CD4-positive, alpha-beta memory T cell (primary cell): ENCODE measurements at places on chromosomes 7 and 10.
A peak's percentile ranks its signal among the peaks of the same experiment; 100 is the strongest.

DNA sequence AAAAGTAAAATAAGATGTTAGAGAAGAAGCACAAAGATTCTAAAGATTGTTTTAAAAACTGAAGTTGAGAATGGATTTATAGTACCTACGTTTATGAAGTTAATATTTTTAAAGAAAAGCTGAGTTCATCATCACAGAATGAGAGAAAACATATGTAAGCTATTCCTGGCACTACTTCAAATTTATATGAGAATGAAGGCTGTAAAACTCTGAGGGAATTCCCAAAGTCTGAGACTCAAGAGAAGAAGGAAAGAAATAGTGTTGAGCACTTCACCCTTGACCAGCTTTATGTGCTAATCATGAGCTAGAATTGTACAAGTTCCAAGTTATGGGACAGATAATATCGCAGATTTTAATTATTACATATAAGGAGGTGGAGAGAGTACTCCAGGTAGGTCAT lies 323.7 kb upstream of the GNAI1 start:
- DNase-seq: no peak

- peak; percentile 53 for DNase-seq
Observed at GRCh38 chr10:8088504-8088903, 34.0 kb downstream of the GATA3 start.

DNA sequence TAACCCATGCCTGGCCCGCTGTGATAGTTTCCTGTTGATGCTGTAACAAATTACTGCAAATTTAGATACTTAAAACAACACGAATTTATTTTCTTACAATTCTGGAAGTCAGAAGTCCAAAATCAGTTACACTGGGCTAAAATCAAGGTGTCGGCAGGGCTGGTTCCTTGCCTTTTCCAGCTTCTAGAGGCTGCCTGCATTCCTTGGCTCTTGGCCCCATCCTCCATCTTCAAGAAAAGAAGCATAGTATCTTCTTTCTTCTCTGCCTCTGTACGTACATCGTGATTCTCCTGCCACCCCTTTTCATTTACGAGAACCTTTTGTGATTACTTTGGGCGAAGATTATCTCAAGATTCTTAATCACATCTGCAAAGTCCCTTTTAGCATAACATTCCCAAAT lies 1.6 kb upstream of the TIAL1 start:
- DNase-seq: no peak

- DNase-seq: no peak
Observed at GRCh38 chr10:128908499-128908898, 558.5 kb upstream of the MGMT start.

DNA sequence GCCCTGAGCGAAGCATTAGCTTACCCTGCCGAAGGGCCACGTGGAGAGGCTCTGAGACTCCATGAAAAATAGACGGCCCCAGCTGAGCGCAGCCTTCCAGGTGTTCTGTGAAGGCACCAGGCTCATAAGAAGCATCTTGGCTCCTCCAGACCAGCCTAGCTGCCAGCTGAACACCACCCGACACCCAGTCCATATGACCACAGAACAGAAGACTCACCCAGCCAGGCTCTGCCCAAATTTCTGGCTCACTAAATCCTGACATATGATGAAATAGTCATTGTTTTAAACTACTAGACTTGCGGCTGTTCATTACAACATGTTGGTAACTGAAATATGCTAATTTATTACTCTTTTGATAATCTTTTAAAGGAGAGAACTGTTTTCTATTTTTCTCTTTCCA lies 99.5 kb upstream of the ABI1 start:
- no peak for DNase-seq

- no peak for DNase-seq
Observed at GRCh38 chr10:26805567-26806245, 55.1 kb downstream of the ABI1 start.

- no peak for DNase-seq
Observed at GRCh38 chr10:290026-290725, 154.9 kb downstream of the ZMYND11 start.

DNA sequence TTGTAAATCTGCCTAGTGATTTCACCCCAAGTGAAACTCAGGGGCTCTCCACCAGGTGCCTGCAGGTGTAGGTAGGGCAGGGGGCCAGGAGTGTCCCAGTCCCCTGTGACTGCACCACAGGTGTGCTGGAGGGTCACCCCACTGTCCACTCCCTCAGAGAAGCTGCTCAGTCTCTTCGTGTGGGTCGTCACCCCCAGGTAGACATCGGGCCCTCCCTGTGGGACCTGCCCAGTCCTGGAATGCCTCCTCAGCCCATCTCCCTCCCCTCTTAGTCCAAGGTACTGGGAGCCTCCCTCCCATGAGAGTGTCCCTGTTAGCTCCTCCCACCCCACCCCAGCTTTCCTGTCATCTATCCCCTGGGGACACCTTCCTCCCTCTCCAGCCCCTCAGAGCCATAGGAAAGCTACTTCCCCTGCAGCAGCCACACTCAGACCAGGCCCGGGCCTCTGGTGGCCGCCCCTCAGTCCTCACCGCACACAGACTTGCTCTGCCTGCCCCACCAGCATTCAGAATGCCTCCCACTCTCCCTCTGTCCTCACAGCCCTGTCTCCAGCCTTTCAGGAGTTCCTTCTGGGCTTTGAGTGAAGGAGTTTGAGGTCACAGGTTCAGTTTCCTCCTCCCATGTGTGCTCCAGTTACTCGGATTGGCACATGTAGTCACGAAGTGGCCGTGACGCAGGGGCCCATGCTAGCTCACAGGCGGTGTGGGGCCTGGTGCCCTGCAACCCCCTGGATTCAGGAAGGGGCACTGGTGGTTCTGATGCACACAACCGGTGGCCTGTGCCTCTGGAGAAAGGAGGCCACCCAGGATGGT lies 5.1 kb downstream of the ALOX5 start:
- no peak for DNase-seq

DNA sequence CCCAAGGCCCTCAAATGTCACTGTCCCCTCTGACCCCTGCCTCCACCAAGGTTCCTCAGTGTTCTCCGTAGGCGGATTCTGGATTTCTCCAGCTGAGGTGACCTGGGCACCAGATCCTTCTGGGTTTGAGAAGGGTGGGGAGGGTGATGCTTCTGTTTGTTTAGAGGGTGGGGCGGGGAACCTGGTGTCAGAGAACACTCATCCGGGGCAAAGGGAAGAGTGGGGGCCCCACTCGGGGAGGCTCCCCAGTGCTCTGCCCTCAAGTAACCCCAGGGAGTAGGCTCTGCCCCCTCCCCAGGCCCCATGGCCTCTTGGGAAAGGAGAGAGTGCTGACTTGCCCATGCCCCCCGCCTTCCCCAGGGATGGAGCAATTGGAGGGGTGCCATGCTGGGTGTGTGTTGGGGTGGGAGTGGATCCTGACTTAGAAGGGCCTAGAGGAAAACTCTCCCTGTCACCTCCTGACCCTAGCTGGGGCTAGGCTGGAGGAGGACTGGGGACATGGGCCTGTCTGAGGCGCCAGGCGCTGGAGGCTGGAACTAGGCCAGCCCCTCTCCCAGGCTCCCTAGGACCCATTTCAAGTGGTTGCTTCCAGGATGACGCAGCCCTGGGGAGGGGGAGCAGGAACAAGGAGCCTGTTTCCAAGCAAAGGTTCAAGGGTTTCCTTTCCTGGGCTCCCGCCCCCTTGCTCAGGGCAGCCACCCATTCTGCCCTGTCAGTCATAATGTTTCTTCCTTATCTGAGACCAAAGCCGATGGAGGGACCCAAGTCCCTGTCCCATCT lies 27.9 kb downstream of the KAZALD1 start:
- no peak for DNase-seq

- no peak for DNase-seq
Observed at GRCh38 chr7:35670856-35671569, 23.9 kb downstream of the HERPUD2 start.

- no peak for DNase-seq
Observed at GRCh38 chr10:62707810-62708209, 96.7 kb upstream of the ADO start.

GRCh38 chr10:113151190-113151666 lies 201.2 kb downstream of the TCF7L2 start:
- DNase-seq: no peak

DNA sequence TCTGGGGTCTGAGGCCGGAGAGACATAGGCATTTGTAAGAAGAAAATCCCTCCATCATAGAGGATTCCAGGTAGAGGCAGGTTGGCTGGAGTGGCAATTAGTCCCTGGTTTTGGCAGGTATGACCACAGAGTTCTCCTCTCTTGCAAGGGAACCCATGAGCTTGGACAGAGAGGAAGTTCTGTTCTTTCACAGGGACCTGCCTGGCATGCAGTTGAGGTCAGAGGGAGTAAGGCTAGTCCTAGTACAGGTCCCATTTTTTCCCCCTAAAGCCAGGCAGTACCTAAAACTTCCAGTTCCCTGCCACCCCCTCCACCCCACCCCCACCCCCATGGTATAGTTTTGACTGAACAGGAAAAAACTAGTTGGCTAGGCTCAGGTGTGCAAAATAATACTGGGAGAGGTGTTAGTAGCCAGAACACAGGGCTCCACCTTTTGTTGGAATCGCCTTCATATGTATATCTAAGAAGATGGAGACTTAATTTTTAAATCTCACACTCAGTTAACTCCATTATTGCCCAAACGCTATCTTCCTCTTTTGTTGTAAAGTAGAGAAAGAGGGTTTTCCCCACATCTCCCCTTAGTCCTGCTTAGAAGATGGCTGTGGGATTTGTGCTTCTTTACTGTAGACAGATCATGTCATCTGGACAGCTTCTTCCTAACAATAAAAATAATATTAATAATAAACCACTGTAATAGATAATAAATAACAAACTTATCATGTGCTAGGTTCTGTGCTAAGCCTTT lies 188.1 kb downstream of the TCF7L2 start:
- no peak for DNase-seq

DNA sequence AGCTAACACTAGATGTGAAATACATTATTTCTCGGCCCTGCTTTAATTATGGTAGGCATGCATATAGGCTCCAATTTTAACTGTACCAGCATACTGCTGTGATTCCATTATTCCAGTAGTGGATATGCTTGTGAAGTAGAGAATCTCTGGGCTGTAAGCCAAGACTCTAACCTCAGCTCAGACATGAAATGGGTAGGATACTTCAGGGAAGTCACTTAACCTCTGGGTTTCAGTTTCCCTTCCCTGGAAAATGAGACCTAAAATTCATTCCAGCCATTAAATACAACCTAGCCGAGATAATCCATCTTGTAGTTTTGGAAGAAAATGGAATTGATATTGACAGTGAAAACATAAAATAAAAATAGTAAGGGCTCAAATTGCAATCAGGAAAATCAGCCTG lies 59.6 kb upstream of the TRIL start:
- no peak for DNase-seq

DNA sequence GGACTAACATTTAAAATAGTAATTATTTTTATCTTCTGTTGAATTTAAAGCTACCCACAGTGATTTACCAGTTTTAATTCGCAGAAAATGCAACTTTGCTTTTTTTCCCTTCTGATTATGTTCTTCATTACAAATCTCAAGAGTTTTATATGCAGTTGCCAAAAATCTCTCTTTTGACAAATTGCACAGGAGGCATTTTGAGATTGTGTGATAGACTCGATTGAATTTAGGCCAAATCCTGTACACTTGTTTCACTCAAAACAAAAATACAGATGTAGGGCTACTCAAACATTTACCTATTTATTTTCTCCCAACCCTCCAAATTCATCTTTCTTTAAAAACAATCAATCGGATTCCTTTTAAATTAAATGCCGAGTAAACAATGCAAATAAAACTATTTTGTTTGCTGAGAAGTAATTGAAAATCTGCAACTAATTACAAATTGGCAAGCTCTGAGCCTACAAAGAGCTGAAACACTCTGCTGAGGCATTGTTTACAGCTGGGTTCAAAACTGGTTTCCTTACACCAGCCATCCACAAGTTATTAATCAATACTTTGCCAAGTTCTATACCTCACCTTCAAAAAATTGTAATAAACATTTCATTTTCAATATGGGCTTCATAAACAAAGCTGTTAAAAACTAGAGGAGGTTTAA lies 214.9 kb upstream of the TCF7L2 start:
- DNase-seq: no peak

DNA sequence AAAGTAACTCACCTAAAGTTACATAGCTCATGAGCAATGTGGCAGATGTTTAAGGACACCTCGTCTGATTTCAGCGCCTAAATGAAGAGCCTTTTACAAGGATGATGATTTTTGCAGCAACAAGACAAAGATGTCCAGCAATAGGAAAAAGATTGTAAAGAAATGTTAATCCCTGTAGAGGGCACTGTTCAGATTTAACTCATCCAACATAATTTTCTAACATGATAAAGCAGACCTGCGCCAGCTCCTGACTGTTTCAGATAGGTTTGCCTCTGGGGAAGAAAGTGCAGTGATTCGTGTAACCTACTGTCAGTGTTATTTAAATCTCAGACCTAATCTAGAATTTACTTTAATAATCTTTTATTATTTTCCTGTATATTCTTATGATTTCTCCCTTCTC lies 595.2 kb downstream of the AUTS2 start:
- peak; percentile 16 for DNase-seq

DNA sequence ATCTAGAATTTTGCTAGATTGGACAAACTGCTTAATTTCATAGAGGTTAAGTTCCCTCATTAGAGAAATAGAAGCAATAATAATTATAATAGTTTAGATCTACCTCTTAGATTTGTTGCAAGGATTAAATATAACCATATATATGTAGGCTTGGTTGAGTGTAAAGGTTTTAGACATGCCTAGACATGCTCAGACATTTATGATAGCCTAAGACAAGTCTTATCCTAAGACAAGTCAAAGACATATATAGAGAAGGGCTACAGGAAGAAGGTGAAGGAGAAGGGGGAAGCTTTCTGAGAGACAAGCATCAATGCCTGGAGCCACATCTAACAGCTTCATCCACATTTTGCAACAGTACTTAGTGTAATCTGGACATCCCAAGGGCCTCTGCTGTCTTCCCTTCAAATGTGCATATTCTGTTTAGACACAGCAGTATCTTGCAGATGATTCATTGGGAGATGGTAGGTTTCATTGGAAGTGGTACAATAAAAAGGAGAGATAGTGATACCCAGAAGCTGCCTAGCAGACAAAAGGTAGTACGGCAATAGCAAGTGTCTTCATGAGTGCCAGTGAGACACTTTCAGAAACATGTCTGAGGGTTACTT lies 146.5 kb downstream of the HGF start:
- no peak for DNase-seq
